ENCODE measurements at places on chromosomes 3 and 15.

GRCh38 chr15:83166218-83166617 lies 41.4 kb downstream of the HDGFL3 start:
- no peak for DNase-seq
- peaks cover 9% of the 10 kb centered on the region for H3K27me3 ChIP-seq
- H3K27ac ChIP-seq, result no peak overlapping the region
- H3K4me1 ChIP-seq, result peaks cover 17% of the 10 kb centered on the region

- no peak overlapping the region for H3K27ac ChIP-seq
- DNase-seq, result no peak
- no peak overlapping the region for H3K4me3 ChIP-seq
- peaks cover 17% of the 10 kb centered on the region for H3K4me1 ChIP-seq
Measured at GRCh38 chr3:10465161-10465560, 40.2 kb downstream of the ATP2B2 start.

DNA sequence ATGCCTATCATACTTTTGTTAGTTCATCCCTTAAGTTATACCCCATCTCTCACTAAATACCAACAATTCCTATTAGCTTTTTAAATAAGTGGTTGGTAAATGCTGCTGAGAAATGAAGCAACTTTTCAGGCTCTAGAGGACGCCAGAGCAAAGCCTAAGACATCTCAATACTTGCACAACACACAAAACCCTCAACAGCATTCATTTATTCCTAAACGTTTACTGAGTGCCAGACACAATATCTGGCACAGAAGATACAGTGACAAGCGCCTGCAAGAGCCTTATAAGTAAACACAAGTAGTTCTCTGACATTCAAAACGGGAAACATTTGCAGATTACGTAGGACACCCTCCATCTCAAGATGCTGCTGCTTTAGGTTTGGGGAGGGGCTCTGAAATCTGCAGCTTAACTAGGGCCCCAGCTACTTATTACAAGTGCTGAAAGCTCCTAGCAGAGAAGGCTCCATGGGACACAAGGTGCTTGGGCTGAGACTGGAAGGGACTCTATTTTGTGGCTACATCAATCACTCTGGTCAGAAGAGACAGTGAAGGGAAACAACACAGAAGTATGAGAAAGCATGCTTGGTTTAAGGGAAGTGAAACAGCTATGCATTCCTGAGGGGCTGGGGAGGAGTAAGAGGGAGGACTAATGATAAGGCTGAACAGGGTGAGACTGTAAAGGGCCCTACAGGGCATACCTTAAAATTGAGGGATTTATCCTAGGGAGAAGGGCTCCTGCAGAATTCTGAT lies 311.3 kb downstream of the PLCL2 start:
- H3K4me1 ChIP-seq, result no peaks in the 10 kb centered on the region
- H3K36me3 ChIP-seq, result no peaks in the 10 kb centered on the region
- H3K4me3 ChIP-seq, result no peak overlapping the region
- DNase-seq, result no peak
- H3K27me3 ChIP-seq, result no peaks in the 10 kb centered on the region

DNA sequence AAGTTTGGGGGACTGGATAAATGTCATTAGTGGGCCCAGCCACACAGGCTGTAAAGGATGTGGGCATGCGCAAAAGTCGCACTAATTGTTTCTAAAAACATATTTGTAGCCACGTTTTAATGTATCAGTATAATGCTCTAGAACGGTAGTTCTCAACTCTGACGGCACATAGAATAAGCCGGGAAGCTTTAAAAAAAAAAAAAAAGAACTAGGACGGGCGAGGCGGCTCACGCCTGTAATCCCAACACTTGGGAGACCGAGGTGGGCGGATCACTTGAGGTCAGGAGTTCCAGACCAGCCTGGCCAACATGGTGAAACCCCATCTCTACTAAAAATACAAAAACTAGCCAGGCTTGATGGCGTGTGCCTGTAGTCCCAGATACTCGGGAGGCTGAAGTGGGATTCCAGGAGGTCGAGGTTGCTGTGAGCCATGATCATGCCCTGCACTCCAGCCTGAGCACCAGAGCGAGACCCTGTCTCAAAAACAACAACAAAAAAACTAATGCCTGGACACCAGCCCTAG lies 618 bp upstream of the MON1A start:
- no peaks in the 10 kb centered on the region for H3K27me3 ChIP-seq
- peaks cover 13% of the 10 kb centered on the region for H3K4me1 ChIP-seq
- peak overlapping the region; percentile 91 for H3K27ac ChIP-seq
- H3K36me3 ChIP-seq, result no peaks in the 10 kb centered on the region
- H3K4me3 ChIP-seq, result peak overlapping the region; percentile 83
- DNase-seq, result no peak

DNA sequence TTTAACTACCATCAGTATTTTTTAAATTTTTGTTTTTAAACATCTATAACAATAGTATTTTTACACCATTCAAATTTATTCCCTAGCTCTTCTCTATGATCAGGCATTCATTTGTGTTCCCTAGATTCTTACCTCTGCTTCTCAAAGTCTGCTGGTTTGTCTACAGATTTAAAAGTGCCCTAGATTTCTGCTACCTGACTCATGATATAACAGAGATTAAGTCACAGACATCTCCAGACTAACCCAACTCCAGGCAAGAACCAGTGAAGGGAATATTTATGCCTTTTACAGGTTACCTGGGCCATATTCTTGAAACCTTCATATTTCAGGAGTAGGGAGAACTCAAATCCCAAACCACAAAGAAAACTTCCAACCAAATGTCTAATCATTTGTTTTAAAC lies 38.8 kb downstream of the ADAM10 start:
- no peak for DNase-seq
- H3K4me3 ChIP-seq, result no peak overlapping the region
- H3K27ac ChIP-seq, result no peak overlapping the region
- H3K4me1 ChIP-seq, result peaks cover 14% of the 10 kb centered on the region
- no peaks in the 10 kb centered on the region for H3K36me3 ChIP-seq
- no peaks in the 10 kb centered on the region for H3K27me3 ChIP-seq

GRCh38 chr3:58979840-58980239 lies 70.0 kb downstream of the CFAP20DC start:
- H3K4me3 ChIP-seq, result no peak overlapping the region
- no peaks in the 10 kb centered on the region for H3K4me1 ChIP-seq
- no peak overlapping the region for H3K27ac ChIP-seq
- H3K36me3 ChIP-seq, result no peaks in the 10 kb centered on the region
- no peak for DNase-seq
- H3K27me3 ChIP-seq, result peaks cover 4% of the 10 kb centered on the region

- peaks cover 7% of the 10 kb centered on the region for H3K4me1 ChIP-seq
- H3K27me3 ChIP-seq, result no peaks in the 10 kb centered on the region
- H3K27ac ChIP-seq, result no peak overlapping the region
- DNase-seq, result no peak
- H3K4me3 ChIP-seq, result no peak overlapping the region
Measured at GRCh38 chr3:188345223-188345622, 191.3 kb downstream of the LPP start.

GRCh38 chr15:68312701-68313204 lies 35.2 kb downstream of the FEM1B start:
- H3K4me3 ChIP-seq, result no peak overlapping the region
- H3K36me3 ChIP-seq, result no peaks in the 10 kb centered on the region
- H3K4me1 ChIP-seq, result no peaks in the 10 kb centered on the region
- no peak overlapping the region for H3K27ac ChIP-seq
- DNase-seq, result no peak
- no peaks in the 10 kb centered on the region for H3K27me3 ChIP-seq

DNA sequence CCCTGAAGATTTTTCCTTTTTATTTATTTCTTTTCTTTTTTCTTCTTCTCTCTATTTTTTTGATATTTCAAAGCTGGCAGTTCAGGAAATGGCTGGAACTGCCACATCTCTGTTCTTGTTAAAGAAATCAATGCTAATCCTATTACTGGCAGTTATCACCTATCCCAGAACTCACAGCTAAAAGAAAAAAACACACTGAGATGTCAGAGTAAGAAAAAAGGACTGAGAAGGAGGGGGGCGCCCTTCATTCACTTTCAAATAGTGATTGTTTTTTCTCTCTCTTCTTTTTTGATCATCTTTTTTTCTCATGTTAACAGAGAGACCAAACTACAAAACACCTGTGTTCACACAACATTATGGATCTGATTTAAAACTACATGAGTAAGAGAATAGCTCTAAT lies 337.1 kb downstream of the IL20RB start:
- DNase-seq, result no peak
- H3K27me3 ChIP-seq, result peaks cover 3% of the 10 kb centered on the region
- no peak overlapping the region for H3K27ac ChIP-seq
- H3K4me1 ChIP-seq, result no peaks in the 10 kb centered on the region
- H3K4me3 ChIP-seq, result no peak overlapping the region
- no peaks in the 10 kb centered on the region for H3K36me3 ChIP-seq

DNA sequence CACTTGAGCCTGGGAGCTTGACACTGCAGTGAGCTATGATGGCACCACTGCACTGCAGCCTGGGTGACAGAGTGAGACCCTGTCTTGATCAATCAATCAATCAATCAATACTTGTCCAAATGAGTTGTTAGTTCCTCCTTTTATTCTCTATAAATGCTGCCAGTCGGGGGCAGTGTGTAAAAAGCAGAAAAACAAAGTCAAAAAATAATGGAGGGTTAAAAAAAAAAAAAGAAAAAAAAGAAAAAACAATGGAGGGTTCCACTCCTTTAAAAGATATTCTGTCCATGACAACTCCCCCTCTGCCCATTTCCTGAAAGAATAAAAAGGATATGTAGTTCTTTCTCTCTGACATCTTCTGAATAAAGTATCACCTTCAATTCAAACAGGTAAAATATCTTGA lies 1068.6 kb downstream of the FHIT start:
- H3K27me3 ChIP-seq, result no peaks in the 10 kb centered on the region
- no peaks in the 10 kb centered on the region for H3K36me3 ChIP-seq
- H3K4me1 ChIP-seq, result no peaks in the 10 kb centered on the region
- no peak overlapping the region for H3K4me3 ChIP-seq
- no peak for DNase-seq

All from naive thymus-derived CD8-positive, alpha-beta T cell (primary cell).